ENCODE measurements at places on chromosomes 4 and X. TPM values are rescaled to one million over a fixed set of nuclear protein-coding genes. Genes with fewer than 3 reads are reported as not detected.

GRCh38 chr4:75321484-75321883, 192.7 kb downstream of the RCHY1 start:
- DNase-seq, result no peak

DNA sequence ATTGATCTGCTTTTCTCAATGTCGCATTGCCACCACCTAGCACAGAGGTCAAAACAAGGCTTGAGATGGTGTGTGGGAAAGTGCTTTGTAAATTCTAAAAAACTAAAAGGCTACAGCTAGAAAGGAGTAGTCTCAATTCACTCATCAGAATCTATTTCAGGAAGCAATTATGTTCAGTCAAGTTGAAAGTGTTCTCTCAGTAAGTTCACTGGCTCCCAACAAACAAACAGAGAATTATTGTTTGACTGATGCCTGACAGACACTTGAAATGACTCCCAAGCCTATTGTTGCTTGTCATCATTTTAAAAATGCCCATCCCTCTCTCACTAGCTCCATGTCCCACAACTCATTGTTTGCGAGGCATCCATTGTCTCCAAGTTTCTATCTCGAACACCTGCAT, 419.6 kb upstream of the CPEB2 start:
- DNase-seq, result no peak

DNA sequence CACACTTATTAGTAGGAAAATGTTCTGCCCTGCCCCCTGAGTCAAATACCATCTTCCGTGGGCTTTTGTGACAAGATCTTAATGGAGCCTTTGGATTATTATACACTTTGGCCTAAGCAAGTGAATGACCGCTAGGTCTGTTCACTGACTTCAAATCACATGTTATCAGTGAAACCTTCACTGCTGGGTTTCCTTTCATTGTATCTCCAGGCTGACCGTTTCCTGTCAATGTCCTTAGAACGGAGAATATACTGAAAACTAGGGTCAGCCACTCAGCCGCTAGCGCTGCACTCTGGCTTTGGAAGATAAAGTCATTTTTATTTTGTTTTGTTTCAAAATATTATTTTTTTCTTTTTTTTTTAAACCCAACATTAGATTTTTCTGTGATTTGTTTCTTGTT, 107.0 kb upstream of the TLL1 start:
- DNase-seq, result no peak

GRCh38 chr4:65670331-65671031, at the start of gene EPHA5:
Gene EPHA5, minus strand, starts transcription at chr4:65670489. Its CDS starts 747 bp downstream, at chr4:65669742.
- DNase-seq, result peak; percentile 35

- DNase-seq, result no peak
Measured at GRCh38 chrX:108020631-108021030, 24.2 kb upstream of the VSIG1 start.

DNA sequence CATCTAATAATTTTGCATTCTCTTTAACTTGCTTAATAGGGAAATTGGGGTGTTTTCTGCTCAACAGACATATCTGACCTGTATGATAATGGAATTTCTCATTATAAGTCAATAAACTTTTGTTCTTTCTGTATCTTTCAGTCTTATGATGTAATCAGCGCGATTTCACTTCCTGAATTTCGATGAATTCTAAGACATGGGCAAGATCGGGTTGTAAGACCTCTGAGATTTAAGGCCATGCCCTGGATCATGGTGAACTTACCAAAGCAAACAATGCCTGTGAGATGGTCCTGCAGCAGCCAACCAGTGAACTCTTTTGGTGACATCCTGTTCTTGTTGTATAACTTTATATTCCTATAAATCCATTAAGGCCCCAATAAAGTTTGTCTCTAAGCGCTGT, 88.1 kb downstream of the NBDY start:
- no peak for DNase-seq

GRCh38 chr4:82705928-82706300, 92.7 kb downstream of the SCD5 start:
- no peak for DNase-seq

- no peak for DNase-seq
Measured at GRCh38 chr4:47650584-47651130, 165.6 kb downstream of the ATP10D start.

Gene HMGN5
- total RNA-seq, result 0.41 TPM

DNA sequence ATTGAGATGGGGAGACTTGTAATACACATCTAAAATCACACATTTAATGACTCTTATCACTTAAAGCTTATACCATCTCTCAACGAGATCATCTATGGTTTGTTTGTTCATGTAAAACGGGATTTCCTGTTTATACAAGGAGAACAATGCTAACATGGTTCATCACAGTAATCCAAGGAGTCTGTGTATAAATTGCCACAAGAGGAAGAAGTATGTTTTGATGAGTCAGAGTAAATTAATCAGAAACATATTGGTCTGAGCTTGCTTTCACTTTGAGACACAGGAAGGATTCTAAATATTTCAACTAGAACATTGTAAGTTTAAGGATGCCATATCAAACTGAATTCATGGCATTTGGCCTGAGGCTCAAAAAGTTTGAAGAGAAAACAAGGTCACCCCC, 594.1 kb downstream of the GLUD2 start:
- no peak for DNase-seq

Gene WDR17
- total RNA-seq, result 63.6 TPM

DNA sequence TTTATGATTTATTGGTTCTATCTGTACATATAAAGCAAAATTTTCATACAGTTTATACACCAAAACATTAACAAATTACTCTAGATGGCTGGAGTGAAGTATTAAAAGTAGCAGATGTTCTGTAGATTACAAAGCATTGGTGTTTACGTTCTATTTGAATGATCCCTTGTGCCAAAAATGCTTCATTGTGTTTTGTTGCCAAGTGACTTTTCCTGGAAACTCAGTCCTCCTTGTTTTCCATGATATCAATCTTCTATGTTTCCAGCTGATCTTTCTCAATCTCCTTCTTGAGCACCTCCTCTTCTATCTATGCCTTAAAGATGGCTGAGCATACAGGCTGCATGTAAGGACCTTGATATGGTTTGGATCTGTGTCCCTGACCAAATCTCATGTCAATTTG, 263.6 kb upstream of the CTSO start:
- DNase-seq, result no peak

GRCh38 chr4:1462768-1463075, 56.5 kb upstream of the NKX1-1 start:
- DNase-seq, result no peak

Data from frontal cortex (tissue), 4 donors.